ENCODE measurements at places on chromosomes 2 and 18.

DNA sequence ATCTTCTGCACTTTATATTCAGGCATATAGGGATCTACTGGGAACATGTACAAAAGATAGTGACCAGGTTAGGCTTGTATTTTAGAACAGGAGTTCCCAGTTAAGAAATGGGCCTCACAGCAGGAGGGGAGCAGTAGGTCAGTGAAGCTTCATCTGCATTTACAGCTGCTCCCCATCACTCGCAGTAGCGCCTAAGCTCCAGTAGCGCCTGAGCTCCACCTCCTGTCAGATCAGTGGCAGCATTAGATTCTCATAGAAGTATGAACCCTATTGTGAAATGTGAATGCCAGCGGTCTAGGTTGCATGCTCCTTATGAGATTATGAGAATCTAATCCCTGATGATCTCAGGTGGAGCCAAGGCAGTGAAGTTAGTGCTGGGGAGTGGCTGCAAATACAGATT lies 224.4 kb upstream of the CYRIA start:
- no peak for DNase-seq

DNA sequence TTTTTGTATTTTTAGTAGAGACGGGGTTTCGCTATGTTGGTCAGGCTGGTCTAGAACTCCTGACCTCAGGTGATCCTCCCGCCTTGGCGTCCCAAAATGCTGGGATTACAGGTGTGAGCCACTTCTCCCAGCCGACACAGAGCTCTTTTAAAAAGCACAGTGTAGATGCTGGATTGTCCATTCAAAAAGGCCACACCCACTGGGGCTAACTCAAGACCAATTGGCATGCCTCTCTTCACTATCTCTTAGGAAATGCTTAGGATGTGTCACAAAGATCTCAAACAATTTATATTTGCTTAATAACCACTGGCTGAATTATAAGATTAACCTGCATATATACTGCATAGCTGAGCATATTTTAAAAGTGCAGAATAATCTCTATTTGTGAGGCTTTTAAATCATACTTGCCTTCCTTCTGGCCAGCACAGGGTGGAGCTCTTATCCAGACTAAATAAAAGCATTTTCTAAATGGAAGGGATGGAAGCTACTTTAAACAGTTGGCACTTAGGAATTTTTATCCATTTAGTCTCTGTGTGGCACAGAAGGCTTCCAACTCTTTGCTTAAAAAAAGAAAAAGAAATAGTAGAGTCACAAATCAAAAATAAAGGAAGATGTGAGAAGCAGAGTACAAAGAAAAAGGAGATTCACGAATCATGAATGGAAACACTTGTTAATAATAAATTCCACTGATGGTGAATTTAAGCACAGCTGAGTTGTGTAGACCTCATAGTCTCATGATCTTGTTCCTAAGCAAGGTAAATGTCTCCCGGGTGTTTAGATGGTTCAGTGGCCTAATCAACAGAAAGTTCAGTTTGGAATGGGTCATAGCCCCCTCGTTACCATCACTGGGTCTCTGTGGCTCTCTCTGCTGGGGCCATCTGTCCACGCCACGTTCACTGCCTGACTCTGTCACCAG lies 22.4 kb downstream of the CRYGD start:
- no peak for DNase-seq

- no peak for DNase-seq
Measured at GRCh38 chr2:197445746-197446145, 7.6 kb upstream of the COQ10B start.

DNA sequence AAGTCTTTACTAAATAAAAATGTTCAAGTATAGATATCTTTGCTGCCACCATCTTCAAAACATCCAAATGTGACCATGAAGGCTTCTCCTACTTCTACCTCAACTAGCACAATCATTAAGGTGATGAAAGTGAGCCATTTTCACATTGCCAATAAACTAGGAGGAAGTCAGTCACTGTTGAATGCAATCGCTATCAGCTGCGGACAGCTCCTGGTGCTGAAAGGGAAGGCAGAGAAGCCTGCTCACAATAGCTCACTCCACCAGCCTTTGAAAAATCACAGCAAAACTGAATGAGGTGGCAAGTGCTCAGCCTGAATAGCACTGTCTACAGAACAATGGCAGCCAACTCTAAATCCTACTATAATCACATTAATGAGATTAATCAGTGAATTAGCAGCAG lies 2.2 kb downstream of the MYT1L start:
- DNase-seq, result no peak

DNA sequence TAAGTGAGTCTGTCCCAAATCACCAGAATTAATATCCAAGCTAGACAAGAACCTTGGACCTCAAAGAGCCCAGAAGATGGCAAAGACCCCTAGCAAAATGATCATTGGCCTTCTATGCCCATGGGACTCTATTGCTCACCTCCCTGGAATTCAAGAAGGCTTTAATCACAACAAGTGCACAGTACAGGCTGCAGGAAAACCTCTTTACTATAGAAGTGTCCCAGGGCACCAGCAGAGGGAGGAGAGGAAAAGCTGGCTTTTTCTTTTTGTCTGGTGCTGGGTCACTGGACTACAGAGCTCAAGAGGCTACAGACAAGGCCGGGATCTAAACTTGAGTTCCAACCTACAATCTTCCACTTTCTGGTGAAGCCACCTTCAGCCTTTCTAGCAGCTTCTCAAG lies 88.3 kb upstream of the PPP1CB start:
- DNase-seq, result no peak

DNA sequence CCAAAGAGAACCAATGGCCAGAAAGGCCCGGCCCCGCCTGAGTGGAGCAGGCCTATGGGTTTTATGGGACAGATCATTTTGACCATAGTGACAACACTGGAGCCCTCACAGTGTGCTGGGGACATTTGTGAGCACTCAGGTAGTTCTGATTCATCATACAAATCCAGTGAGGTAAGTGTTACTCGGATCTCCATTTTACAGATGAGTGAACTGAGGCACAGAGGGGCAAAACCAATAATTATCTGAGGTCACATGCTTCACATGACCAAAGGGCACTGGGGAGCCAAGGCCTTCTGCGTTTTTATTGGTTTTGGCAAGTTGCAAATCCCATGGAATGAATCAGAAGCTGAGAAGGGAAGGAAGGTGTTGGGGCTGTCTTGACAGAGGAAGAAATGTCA lies 111.5 kb upstream of the MGAT5 start:
- no peak for DNase-seq

DNA sequence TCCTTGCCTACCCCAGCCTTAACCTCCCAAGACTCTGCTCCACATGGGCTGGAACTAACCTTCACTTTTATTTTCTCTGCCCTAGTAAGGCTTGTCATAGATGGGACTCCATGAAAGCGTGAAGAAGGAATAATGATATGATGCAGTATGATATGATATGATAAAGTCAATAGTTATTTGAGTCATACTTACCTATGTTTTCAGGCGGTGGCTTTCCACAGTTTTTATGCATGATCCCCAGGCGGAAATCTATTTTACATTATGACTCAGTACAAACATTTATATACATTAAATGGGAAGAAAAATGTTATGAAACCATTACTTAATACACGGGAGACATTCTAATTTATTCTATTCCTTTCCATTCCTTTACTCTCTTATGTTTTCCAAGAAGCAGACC lies 5.6 kb downstream of the ACMSD start:
- no peak for DNase-seq

- DNase-seq, result peak; percentile 43
Measured at GRCh38 chr18:57352271-57352701, at the start of gene ST8SIA3. Gene ST8SIA3 (plus strand): TSS chr18:57352557. CDS start chr18:57352847, 290 bp downstream.
